ENCODE measurements at places on chromosomes 2 and 18.

- DNase-seq, result no peak
These were observed 1003.7 kb upstream of the GYPC start for GRCh38 chr2:125652280-125652679.

- no peak for DNase-seq
These were observed 96.9 kb upstream of the B3GNT2 start for GRCh38 chr2:62099050-62099449.

DNA sequence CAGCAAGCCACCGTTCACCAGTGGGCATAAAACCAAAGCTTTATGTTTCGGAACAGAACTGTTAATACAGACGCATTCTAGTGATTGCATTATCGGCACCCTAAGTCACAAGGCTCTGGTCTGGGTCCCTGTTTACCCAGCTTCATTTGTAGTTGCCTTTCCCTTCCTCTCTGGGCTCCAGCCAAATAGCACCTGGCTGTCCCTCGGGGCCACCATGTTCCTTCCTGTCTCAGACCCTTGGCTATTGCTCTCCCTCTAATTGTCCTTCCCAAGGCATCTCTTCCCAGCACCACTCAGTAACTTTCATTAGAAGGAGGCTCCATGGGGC, 75.3 kb downstream of the SDC1 start:
- no peak for DNase-seq

DNA sequence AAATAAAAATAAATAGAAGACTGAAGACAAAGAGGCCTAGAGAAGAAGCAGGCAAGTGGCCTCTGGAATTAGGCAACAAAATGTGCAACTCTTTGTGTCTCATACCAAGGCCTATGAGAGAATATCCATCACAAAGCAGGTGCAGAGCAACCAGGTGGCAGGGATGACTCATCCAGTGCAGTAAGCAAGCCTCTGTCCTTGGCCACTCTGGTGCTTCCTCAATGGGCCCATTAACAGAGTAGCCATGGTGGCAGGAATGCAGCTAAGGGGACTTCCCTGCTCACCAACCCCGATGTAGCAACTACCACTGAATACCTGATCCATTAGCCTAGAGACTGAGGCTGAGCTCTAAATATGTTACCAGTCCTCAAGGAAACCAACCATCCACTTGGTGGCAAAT, 11.0 kb upstream of the EPG5 start:
- no peak for DNase-seq

- peak; percentile 30 for DNase-seq
These were observed 41.7 kb downstream of the RAMP1 start for GRCh38 chr2:237900891-237901831.

Data from left forelimb (tissue), 1 donor.